ENCODE measurements at places on chromosomes 2 and 18.

DNA sequence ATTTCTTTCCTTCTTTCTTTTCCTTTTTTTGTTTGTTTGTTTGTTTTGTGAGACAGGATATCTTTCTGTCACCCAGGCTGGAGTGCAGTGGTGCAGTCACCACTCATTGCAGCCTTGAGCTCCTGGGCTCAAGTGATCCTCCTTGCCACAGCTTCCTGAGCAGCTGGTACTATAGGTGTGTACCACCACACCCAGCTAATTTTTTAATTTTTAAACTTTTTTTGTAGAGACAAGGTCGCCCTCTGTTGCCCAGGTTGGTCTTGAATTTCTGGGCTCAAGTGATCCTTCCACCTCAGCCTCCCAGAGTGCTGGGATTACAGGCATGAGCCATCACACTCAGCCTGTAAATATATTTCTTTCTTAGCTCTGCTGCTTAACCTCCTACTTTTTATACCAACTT, 83.4 kb upstream of the CYP20A1 start:
- peak; percentile 1 for DNase-seq

GRCh38 chr2:136122661-136123060, 4.7 kb upstream of the CXCR4 start:
- no peak for DNase-seq

- no peak for DNase-seq
Observed at GRCh38 chr2:205187731-205188130, 494.6 kb upstream of the NRP2 start.

DNA sequence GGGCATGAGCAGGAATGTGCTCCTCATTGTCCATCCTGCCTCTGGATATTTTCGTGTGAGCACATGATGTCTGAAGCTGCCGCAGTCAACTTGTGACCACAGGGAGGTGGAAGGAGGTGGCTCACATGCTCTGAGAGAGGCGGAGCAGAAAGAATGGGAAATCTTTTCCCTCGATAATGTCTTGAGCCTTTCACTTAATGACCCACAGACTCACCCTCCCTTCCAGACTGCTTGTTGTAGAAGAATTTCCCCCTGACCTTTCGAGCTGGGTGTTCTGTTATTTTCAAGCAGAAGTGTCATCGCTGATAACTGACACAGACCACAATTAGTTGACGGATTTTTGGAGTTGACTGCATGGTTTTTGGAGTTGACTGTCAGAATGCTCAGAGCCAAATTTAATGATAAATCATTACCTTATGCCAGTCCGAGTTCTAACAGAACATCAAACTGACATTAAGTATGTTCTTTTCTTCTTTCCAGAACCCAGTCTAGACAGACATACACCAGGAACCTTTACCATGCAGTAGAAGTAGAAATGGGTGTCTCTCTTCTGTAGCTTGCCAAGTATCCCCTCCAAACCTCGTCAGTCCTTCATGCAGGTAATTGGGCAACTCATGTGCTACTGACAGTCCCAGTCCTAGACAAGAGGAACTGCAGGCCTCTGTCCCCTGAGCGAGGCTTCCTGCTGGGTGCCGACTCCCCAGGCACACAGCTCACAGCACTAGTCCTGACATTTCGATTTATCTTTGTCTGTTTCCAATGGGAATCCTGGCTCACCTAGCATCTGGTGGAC, 29.4 kb upstream of the RTTN start:
- no peak for DNase-seq

DNA sequence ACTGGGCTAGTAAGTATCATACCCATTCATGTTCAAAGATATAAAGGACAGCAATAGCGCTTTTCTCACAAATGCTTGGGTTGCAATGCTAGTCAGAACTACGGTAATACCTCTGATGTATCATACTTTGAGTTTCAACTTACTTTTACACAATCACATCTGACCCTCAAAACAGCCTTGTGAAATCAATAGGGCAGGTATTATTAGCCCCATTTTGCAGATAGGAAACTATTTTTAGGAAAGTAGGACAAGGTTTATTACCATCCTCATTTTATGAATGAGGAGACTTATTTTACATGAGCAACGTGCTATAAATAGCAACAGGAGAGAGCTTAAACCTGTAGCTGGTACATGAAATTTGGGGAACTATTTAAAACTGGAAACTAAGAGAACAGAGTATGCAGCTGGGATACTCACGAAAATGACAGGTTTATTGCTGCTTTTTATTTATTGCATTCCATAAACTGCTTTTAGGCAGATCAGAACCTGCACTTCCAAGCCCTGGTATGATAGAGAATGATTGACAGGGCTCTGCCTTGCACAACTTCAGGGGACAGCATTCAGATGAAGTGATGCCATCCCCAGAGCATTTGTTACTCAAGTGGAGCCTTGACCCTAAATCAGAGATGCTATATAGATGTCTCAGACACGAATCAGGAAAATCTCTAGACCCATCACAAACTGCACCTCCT, 42.4 kb upstream of the PPM1B start:
- DNase-seq: no peak

DNA sequence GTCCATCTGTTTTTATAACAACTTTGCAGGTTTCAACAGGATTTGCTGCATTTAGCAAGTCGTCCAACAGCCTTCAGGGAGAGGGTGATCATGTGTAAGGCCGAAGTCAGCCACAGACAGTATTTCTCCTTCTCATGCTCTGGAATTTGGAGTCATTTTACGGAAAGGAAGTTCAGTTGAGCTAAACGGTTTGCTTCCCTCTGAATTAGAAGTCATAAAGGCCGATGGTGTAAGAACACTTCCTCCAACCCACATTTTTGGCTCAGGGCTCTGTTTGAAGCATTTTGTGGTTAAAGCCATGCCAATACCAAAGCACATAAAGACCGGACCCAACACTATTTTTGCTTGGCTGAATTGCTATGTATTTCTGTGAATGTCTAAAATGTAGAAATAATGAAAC, 129.5 kb downstream of the TMEM182 start:
- no peak for DNase-seq

DNA sequence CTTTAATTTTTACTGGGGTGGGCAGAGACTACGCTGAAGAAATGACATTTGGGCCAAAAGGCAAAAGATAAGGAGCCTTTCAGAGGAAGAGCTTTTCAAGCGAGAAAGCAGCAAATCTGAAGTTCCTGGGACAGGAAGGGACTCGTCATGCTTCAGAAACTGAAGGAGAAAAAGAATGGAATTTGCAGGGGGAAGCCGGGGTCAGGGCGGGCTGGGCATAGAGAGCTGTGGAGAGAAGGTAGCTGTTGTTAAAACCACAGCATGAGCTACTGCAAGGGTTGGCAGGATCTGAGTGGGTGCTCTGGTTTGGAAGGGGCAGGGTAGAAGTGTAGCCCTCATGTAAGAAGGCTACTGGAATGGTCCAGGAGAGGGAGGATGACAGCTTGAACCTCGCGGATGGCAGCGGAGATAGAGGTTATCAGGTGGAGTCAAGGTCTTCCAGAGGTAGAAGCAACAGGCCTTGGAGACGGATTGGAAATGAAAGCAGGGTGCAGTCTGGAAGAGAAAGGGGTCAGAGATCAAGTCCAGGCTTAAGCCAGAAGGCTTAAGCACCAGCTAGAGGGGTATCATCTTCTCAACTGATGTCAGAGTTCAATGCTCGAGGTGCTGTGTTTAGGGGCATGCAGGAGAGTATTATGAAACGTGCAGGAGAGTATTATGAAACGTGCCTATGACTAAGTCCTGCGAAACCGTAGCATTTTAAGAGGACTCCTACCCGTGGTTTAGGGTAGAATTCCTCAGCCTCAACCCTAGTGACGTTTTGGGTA, 18.9 kb downstream of the ATP8B1 start:
- no peak for DNase-seq

- DNase-seq: no peak
Observed at GRCh38 chr2:121976926-121977325, 221.5 kb downstream of the TSN start.

DNA sequence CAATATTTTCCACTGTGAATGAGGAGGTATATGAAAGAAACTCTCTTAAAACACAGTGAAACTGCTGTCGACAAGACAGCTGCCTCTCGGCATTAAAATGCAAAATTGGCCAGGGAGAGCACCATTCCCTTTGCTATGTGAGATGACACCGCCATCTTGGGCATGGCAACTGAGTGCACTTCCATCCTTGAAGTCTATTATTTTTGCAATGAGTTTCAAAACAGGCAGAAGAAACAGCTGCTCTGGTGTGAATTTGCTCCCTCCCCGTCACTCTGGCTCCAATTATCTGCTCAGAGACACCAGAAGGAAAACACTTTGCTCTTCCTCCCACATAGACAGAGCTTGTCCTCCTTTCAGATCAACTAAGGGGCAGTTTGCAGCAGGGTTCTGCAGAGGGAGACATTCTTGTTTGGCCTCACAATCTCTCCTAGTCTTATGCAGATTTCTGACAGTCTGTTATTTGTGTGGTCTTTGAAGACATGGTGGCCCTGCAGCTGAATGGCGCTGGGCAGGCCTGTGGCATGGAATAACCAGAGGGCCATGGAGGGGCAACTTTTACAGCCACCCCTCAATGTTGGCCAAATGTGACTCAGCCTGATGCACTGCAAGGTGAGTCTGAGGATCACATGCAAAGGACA, 48.6 kb upstream of the SEC11C start:
- DNase-seq: no peak

GRCh38 chr2:168671932-168672331, 130.5 kb upstream of the NOSTRIN start:
- no peak for DNase-seq

- no peak for DNase-seq
Observed at GRCh38 chr2:161209902-161210301, 49.7 kb downstream of the TANK start.

DNA sequence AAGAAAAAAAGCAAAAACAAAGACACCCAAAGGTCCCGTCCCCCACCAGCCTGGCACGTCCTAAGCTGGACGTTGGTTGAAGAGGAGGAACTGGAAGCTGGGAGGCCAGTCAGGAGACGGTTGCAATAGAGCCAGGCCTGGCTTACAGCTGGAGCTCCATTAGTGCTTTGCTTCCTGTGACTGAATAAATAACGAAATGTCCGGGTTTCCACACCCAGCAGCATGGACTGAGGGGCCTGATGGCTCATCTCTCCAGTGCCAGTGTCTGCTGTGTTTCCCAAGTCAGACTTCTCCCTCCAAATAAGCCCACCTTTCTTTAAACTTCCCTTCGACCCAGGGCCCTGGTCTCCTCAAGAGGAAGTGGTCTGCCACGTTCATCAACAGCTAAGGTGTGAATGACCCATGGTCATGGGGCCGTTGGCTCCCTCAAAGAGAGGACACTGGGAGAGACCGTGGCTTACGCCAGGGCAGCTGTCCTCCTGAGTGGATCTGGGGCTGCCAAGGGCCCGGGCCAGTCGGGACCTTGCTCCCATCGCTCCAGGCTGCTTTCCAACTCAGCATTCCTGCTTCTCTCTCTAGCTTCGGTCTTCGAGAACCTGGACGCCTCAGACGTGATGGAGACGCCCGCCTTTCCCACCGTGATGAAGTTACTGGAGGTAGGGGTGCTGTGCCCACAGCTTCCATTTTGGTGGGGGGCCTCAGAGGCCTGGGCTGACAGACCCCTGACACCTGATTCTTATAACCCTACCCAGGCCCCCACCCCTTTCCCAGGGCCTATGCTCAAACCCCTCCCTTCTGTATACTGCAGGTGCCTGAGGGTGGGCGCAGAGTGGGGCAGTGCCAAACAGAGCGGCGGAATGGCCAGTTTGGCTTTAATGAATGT, 44.9 kb downstream of the MYO7B start:
- no peak for DNase-seq

DNA sequence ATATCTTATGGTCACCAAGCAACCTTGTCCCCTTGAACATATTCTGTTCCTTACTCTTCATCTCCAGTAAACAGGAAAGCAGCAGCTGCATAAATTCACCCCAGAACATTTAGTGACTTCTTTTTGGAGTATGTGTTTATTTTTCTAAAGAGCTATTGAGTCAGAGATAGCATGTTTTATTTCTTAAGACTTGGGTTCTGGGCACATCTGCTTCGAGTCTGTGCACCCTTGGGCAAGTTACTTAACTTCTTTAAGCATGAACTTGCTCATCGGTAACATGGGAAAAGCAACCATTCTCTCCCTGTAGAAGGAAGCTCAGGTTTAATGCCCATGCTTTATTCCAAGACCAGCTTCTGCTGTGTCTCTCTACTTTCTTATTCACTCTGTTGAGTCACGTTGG, 309.3 kb upstream of the MEX3C start:
- no peak for DNase-seq

- no peak for DNase-seq
Observed at GRCh38 chr2:104375206-104375605, 478.7 kb upstream of the POU3F3 start.

DNA sequence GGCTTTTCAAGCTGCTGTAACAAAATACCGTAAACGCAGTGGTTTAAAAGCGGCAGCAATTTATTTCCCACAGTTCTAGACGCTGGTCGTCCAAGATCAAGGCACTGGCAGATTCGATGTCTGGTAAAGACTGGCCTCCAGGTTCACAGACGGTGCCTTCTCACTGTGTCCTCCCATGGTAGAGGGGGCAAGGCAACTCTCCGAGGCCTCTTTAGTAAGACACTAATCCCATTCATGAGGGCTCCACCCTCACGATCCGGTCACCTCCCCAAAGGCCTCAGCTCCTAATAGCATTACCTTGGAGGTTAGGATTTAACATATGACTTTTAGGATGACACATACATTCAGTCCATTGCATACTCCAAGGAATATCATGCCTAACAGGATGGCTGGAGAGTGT, 117.2 kb downstream of the SH3RF3 start:
- no peak for DNase-seq

DNA sequence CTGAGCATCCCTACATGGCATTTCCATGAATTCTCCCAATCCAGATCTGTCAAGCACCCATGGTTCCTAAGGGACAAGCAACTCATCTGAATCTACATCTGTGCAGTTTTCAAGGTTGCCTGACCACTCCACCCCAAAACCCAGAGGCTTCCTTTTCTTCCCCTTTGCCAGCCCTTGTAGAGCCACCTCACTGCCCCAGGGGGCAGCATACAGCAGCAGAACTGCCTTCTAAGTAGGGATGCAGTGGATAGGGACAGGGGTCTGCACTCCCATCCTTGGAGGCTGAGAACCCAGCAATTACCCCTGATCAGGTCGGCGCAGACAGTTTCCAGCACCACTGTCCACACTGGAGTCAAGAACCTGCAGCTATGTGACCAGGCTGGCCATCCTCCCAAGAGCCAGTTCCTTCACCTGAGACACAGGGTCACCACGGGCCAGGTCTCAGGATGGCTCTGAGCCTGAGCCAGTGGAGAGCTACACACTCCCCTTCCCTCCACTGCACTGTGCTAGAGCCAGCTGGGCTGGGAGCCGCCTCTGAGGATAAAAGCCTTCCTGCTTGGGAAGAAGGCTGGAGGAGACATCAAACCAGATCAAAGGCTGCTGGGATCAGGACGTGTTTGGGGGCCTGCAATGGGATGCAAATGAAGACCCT, 283.1 kb downstream of the CELF4 start:
- no peak for DNase-seq
